ENCODE measurements at places on chromosomes 4 and X.

- DNase-seq = no peak
Measured at GRCh38 chrX:136376713-136377112, 76.0 kb downstream of the ADGRG4 start.

- no peak for DNase-seq
Measured at GRCh38 chr4:86521373-86521969, 72.6 kb upstream of the PTPN13 start.

DNA sequence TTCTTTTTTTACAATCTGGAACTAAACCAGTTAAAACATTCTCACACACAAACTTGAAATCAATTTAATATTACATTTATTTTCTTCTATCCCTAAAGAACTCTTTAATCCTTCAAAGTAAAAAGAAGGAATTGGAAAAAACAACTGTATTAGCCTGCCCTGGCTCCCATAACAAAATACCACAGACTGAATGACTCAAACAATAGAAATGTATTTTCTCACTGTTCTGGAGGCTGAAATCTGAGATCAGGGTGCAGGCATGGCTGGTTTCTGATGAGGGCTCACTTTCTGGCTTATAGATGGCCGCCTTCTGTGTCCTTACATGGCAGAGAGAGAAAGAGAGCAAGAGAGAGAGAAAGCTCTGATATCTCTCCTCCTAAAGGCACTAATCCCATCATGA is 149.4 kb downstream of the PDGFRA start:
- no peak for DNase-seq

- no peak for DNase-seq
Measured at GRCh38 chrX:3711331-3711917, 2.0 kb downstream of the PRKX start.

DNA sequence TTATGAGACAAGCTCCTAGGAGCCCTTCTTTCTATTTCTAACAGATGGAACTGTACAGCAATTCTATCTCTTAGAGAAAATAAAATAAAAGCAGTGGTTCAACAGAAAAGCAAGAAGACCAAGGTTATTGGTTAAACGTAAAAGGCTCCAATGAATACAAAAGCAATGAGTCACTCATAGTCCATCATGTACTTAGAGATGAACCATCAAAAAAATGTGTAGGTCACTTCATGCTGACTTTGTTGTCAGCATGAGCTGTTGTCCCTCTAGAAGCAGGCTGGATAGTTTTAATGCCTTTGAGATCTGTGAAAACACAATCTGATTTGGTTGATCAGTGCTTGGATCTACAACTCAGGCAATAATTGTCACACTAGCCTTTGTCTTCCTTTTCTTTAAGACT is 378.6 kb upstream of the ANXA10 start:
- no peak for DNase-seq

DNA sequence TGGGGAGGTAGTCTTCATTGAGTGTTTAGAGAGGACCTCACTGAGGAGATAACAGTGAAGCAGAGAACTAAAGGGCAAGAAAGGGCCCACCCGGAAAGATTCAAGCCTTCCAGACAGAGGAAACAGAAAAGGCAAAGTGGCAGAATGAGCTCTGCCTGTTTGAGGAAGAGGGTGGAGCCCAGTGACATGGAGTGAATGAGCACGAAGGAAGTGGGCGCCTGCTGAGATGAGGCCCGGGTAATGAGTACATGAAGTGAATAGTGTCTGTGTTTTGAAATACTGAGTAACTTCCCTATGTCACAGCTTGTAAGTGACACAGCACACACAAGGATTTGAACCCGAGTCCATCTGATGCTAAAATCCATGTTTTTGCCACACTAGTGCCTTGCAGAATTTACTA is 32.5 kb upstream of the TLR2 start:
- no peak for DNase-seq

DNA sequence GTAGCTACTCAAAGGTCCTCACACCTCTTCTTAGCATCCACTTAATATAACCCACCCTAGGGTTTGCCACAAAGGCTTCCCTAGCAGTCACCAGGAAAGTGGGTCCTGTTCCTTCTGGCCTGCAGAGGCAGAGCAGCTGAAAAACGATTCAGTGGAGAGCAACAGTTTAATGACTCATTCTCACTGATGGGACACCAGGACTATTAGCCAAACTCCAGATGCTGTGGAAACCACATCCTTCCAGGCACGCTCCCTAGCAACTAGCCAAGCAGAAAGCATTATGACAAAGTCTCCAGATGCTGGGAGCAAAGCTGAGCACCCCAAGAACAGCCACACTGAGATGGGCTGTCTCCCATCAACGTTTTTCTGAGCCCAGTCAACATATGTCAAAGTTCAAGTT is 30.3 kb upstream of the UTP14A start:
- DNase-seq = no peak

Data from hippocampal formation (tissue), 2 donors.